Amniotic epithelial cell (primary cell): ENCODE measurements at places on chromosomes 7 and 10.

DNA sequence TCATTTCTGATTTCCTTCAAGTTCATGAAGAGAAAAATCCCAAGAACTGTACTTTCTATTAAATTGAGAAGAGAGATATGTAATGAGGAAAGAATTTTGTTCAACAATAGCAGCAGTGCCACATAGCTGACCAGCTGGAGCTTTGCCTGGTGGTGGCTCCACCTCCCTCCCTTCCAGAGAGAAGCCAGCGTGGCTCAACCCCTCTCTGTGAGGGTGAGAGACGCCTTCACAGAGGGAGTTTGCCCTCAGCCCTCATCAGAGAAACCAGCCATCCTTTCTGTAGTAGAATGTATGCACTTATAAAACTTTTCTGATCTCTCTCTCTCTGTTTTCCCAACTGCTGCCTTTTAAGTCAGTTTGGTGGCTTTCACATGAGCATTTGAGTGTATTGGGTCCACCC lies 20.5 kb upstream of the COL1A2 start:
- peak; percentile 90 for DNase-seq

DNA sequence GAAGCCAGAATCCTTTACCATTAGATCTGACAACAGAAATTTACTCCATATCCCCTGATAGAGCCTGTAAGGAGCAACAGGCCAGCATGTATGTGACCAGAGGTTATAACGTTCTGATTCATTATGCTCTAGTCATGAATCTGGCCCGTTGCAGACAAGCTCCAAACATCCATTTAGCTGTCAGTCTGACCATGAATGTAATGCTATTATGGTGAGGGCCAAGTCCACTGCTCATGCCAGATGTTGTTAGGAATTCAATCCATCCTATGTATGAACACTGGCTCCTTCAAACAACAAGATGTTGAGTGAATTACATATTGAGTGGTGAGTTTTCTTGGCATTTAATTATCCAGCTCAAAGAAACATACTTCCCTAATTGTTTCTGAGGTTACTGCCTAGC lies 610.1 kb upstream of the ANKRD30A start:
- peak; percentile 68 for DNase-seq

DNA sequence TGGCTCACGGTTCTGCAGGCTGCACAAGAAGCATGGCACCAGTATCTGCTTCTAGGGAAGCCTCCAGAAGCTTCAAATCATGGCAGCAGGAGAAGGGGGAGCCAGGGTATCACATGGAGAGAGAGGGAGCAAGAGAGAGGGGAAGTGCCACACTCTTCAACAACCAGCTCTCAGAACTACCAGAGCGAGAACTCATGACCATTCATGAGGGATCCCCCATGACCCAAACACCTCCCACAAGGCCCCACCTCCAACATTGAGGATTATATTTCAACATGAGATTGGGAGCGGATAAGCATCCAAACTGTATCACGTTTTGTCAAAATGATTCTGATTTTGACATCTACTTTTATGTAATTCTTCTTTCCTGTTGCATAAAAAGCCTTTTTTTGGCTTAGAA lies 38.5 kb downstream of the CREM start:
- DNase-seq: no peak

- DNase-seq: no peak
These were observed 190.8 kb downstream of the GATA3 start for GRCh38 chr10:8245131-8245813.

DNA sequence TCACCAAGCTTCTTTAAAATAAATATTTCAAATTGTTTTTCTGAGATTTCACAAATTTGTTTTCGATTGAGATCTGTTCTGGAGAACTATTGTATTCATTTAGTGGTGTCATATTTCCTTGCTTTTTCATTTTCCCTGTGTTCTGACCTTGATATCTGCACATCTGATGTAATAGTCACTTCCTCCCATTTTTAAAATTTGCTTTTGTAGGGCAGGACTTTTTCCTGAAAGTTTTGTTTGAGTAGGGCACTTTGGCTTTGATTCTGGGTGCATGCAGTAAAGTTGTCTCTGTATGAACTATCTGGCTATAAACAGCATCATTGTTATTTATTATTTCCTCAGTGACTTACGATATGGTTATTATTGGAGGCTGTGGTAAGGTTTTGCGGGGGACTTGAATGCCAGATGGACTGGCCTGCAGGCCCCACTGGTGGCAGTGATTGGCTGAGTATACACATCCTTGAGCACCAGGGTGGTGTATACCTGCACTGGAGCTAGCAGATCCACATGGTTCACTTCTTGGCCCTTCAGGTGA lies 83.6 kb downstream of the CSTF2T start:
- DNase-seq: no peak

- DNase-seq: no peak
These were observed 44.2 kb downstream of the JMJD1C start for GRCh38 chr10:63421591-63421990.

DNA sequence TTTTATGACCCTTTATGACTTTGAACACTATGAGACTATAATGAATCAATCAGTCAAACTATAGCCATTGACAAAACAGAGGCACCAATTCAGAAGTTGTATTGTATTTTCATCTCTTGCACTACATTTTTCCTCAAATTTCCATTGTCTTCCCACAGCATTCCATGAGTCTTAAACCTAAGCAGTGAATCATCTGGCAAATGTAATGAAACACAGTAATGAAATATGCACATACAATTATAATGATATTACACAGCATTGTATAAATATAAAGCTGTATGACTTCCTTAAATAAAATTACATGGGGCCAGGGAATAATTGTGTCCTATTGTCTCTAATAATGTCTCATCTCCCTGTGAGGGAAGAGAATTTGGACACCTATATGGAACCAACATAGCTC lies 45.0 kb downstream of the VWDE start:
- peak; percentile 4 for DNase-seq

DNA sequence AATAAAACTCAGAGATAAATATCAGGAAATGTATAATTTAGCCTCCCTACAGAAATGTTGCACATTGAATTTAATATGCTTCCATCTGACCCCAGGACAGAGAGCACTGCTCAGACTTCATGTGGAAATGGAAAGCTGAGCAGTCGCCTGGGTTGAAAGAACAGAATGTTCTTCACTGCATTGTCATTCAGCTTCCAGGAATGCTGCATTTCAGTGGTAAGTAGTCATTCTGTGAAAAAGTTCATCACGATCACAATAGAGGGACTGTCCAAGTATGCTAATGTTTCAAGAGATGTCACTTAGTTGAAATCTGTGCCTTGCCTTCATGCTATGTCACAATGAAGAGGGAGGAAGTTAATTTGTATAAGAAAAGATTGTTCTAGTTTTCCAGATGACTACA lies 147.3 kb downstream of the NRCAM start:
- DNase-seq: peak; percentile 77

- DNase-seq: peak; percentile 81
These were observed 81.7 kb downstream of the NRP1 start for GRCh38 chr10:33252794-33253203.

DNA sequence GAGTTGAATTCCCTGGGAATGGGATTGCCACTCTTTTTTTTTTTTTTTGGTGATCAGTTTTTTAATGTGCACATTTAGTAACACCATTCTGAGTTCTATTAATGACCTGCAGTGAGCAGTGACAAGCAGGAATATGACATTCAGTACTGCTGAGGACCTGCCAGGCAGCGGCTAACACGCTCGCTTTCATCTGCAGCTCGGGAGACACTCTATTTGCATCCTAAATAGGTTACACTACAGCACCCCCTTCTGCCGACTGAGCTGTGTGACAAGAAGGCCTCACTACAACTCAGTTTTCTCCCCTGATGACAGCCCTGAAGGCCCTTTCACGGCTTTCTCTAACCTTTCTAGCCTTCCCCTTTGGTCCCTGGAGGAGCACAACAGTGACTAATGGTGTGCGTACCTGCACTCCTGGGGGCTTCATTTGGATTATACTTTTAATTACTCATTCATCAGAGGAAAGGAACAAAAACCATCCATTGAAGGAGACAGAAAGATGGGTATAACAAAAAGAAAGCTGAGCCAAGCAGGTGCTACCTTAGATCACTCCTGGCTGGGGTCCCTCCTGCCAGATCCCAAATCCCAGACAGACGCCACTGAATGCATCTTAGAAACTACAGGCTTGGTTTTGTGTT lies 872.4 kb downstream of the LRMDA start:
- peak; percentile 88 for DNase-seq

- no peak for DNase-seq
These were observed 33.4 kb downstream of the INPP5A start for GRCh38 chr10:132570771-132571649.

GRCh38 chr7:50937727-50938126 lies 155.0 kb upstream of the GRB10 start:
- DNase-seq: no peak

- no peak for DNase-seq
These were observed 16.0 kb upstream of the LANCL2 start for GRCh38 chr7:55349121-55349520.

- DNase-seq: no peak
These were observed 88.3 kb downstream of the CHN2 start for GRCh38 chr7:29282819-29283414.
